Urothelium cell line (cell line): ENCODE measurements at places on chromosomes 16 and 17.

GRCh38 chr16:4814542-4815173 is 12.2 kb upstream of the ROGDI start:
- DNase-seq, result no peak

GRCh38 chr17:74585711-74586110 is 6.4 kb downstream of the CD300LD start:
- DNase-seq, result no peak

DNA sequence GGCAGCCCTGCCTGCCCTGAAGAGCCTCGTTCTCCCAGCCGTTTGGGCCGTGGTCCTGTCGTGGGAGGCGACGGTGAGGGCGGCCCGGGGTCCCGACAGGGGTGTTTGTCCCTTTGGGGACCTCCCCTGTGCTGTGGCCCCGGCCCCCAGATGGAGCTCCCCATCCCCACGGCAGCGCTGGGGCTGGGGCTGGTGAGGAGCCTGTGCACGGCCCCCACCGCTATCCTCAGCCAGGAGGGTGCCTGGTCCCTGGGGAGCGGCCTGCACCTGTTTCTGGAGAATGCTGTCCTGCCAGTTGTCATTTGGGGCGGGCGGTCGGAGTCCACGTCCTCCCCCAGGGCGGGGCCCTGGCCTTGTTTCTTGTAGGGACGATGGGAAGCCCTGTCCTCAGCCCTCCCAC is 6.6 kb downstream of the CAPN15 start:
- no peak for DNase-seq

- DNase-seq, result no peak
Observed at GRCh38 chr17:5830921-5831320, 239.3 kb upstream of the WSCD1 start.

DNA sequence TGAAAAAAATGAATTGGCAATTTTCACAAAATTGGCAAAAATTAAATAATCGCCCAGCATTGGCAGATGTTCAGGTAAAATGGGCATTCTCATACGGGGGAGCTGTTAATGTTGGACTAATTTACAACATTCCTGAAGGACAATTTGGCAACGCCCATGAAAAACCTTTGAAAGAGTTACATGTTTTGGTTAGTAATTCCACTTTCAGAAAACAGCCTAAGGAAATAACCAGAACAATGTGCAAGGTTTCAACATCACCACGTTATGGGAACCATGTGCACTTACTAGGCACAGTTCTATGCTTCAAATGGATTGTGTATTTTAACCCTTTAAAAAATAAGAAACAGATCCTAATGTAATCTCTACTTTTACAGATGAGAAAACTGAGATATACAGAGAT is 62.7 kb downstream of the CDYL2 start:
- DNase-seq, result no peak

GRCh38 chr17:57956291-57957119 is 1.3 kb upstream of the CUEDC1 start:
- no peak for DNase-seq

GRCh38 chr17:74977802-74978201 is 5.2 kb upstream of the HID1 start:
- DNase-seq, result no peak

GRCh38 chr17:41416479-41416878 is 7.9 kb downstream of the KRT37 start:
- no peak for DNase-seq

DNA sequence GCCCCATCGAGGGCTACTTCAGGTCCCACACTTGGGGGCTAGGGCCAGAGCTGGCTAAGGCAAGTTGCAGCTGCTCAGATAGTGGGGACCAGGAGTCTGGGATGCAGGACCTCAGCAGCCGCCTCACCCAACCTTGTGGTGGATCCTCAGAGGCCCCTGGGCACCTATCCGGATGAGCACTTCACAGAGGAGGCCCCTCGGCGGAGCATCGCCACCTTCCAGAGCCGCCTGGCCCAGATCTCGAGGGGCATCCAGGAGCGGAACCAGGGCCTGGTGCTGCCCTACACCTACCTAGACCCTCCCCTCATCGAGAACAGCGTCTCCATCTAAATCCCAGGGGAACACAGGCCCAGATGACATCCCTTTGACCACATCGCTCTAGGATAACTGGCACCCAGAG is 9.4 kb downstream of the ALOX15B start:
- no peak for DNase-seq

DNA sequence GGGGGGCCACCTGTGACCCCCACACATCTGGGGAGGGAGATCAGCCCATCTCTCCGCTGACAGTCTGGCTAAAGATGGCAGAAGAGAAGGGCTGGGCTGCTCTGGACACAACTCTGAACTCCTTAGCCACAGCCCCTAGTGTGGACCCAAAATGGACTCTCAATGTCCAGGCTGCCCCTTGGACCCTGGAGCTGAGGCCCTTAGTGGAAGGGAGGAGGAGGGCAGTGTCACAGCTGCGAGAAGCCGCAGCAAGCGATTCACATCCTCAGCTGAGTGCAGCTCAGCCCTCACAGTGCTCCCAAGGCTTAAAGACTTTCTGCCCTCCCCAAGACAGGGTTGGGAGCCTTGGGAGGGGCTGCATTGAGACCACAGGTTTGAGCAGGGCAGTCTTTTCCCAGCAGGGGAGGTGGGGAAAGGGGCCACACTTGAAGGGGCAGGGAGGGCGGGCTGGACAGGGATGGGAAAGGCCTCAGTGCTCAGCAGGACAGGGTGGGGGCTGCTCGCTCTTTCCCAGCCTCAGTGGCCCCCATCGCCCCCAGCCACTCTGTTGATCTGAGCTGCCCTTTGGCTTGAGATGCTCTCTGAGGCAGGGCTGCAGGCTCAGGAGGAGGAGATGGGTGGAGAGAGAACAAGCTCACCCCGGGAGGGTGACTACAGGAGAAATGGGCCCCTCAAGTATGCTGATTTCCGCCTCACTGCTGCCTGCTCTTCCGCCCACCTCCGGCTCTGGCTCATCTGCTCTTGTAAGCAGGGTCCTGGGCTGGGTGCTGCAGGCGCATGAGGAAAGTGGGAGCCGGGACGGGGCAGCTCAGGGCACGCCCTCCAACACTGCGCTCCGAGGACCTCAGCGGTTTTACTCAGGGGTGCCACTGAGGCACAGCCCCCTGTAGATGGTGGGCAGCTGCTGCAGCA is 50.9 kb upstream of the MTSS2 start:
- no peak for DNase-seq

GRCh38 chr17:63537991-63538692 is 12.1 kb upstream of the DCAF7 start:
- no peak for DNase-seq

DNA sequence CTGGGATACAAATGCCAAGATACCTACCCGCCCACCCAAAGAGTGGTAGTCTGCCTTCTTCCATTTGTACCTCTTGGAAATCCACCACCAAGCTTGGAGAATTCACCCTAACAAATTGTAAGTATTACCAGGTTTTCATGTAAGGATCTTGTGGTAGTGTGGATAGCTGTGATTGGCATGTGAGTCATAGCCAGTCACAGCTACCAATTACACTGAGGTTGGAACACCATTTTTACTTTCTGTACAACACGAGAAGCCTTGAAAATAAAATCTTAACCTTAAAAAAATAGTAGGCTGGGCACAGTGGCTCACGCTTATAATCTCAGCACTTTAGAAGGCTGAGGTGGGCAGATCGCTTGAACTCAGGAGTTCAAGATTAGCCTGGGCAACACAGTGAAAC is 18.5 kb upstream of the SLC35G3 start:
- no peak for DNase-seq

DNA sequence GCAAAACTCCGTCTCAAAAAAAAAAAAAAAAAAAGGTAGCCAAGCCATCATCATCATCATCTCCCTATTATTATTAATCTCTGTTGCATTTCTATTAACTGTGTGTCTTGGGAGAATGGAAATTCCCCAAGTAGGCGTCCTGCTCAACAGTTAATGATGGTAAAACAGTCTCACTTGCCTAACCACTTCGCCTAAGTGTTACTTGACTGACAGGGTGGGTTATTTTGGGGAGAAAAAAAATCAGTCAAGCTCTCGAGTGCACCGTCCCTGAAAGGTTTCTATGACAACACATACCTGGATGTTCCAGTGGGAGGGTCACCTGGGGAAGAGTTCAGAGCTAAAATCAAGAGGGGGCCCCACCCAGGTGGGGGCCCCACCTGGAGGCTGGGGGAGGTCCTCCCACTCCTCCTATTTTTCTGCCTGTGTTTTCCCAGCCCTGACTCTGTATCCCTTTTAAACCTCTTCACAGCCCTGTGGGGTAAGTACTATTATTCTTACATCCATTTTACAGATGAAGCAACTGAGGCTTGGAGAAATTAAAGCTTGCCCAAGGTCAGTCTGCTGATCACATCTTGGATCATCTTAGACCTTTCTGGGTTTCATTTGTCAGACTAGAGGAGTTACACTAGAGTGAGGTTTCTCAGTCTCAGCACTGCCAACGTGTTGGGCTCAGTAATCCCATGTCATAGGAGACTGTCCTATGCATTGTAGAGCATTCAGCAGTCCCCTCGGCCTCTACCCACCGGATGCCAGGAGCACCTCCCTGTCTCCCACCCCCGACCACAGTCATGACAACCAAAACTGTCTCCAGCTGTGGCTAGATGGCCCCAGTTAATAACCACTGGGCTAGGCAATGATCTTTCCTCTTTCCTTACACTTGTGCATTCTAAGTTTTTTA is 11.0 kb upstream of the ABAT start:
- no peak for DNase-seq

- no peak for DNase-seq
Observed at GRCh38 chr17:2485970-2486369, 25.7 kb downstream of the METTL16 start.

- no peak for DNase-seq
Observed at GRCh38 chr16:57613514-57613913, 14.9 kb upstream of the ADGRG1 start.

DNA sequence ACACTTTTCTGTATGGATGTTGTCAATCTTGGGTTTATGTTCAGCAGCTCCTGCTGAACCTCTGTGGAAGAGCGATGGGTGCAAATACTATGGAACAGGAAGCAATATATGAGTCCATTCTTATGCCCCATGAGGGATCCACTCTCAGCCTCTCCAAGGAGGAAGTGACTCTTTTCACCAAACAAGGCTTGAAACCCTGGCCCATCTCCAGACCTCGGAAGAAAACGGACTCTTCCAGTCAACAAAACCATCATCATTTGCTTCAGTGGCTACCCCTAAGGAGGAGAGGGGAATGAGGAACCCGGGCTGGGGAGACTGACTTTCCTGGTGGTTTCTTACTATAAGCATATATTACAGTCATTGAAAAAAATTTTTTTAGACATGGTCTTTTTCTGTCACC is 206.2 kb downstream of the AXIN2 start:
- DNase-seq, result no peak

DNA sequence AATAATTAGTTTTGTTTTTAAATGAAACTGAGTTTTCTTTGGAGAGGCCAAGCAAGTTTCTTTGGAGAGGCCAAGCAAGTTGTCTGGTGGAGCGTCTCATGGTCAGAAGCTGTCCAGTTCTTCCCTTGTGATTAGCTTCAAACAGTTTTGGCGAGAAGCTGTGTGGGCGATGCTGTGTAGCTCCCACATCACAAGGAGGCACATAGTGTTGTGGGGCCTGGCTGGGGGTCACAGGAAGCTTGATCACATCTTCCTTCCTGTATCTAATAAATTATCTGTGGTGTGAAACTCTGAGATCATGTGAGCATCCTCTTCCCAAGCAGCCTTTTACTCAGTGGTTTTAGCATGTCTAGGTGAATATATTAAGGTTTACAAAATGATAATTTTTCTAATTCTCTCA is 33.9 kb downstream of the SPECC1 start:
- DNase-seq, result no peak

DNA sequence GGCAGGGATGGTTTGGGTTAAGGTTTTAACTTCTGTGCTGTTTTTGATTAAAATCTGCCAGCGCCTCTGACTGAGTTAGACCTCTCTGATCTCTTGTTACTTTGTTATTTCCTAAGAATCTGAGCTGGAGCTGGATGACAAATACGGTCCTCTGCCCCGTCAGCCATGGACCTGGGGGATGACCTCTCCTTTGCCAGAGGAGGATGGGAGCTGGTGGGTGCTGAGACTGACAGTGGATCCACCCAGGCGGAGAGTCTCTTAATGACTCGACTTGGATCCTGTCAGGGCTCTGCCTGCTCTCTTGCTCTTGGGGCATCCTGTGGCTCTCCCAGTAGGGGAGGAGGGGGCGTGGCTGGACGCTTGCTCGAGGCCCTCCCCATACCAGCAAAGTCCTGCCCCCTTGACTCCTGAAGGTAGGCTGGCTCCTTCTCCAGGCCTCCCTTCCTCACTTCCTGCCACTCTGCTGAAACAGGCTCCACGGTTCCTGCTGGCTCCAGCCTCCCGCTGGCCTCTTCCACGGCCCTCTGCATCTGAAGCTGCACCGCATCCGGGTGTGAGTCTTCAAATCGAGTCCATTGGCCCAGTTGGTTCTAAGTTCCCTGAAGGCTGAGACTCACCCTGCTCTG is 24.8 kb upstream of the MAP3K14 start:
- DNase-seq, result peak; percentile 87

DNA sequence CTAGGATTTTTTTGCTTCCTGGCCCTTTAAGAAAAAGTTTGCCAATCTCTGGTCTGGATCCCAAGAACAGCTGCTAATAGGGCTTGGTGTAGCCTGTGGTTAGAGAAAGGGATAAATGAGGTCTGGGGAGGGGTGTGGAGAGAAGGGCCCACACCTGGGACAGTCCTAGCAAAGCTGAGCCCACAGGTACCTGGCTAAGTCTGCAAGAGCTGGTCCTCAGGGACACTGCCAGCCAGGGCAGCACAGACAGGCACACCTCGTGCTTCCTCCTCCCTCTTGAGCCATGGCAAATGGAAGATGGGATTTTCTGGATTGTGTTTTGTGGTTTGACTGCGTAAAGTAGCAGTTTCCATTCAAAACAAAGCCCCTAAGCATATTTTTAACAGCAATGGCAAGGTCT is 217.5 kb downstream of the SOX9 start:
- peak; percentile 44 for DNase-seq

DNA sequence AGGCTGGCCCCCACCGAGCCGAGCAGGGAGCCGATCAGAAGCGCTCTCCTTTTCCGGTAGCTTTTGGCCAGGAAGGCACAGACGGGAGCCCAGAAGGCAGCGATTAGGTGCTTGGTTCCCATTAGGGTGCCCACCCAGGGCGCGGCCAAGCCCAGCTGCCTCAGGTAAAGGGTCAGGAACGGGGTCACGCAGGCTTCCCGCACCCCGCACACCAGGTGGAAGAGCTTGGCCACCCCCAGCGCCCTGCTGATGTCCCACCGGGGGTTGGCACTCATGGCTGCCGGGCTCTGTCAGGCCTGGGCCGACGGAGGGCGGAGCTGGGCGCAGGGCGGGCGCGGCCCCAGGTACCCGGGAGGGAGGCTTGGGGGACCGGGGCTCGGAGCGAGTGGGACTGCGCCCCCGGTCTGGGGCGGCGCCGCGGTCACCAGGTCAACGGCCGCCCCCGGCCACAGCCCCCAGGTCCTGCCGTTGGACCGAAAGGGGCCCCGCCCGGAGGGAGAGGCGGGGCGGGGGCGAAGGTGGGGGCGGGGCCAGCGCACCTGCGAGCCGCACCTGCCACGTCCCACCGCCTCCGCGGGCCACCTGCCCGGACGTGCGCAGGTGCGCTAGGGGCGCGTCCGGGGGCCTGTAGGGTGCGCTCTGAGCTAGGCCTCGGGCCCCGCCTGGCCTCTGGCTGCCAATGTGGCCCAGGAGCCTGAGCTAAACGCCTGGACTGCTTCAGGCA is at the start of gene MFSD6L:
Gene MFSD6L (minus strand): TSS at position 520 of the 724 bp plus-strand sequence. CDS start 245 bp downstream, at position 275.
- no peak for DNase-seq
